ENCODE measurements at places on chromosomes 16 and 17.

- DNase-seq: no peak
Measured at GRCh38 chr17:8532021-8532420, 96.3 kb downstream of the NDEL1 start.

- no peak for DNase-seq
Measured at GRCh38 chr17:10271106-10271562, 72.7 kb upstream of the GAS7 start.

GRCh38 chr17:9475101-9475658, 100.4 kb downstream of the STX8 start:
- no peak for DNase-seq

DNA sequence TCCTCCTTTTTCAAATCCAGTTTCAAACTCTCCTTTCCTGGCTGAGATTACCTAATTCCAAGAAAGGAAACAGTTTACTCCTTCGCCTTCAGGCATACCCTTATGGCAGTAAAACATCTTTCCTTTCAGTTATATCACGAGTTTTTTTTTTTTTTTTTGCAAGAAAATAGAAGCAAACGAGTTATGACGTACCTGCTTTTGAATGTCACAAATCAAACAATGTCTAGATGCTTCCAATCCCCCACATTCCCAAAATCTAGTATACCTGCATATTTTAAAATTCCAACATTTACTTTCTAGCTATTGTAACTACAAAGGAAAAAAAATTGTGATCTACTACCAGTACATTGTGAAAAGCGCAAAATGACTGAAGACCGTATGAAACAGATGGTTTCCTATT, 28.9 kb downstream of the GSPT1 start:
- DNase-seq: no peak

DNA sequence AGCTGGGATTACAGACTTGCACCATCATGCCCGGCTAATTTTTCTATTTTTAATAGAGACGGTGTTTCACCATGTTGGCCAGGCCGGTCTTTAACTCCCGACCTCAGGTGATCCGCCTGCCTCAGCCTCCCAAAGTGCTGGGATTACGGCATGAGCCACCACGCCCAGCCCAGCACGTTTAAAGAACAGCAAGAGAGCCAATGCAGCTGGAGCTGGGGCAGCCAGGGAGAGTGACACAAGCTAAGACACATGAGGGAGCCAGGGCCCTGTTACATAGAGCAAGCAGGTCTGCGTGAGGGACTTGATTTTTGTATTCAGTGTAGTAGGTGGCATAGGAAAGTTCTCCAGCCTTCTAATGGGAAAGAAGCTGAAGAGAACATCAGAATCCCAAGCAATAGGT, 21.7 kb upstream of the GOSR2 start:
- DNase-seq: no peak

DNA sequence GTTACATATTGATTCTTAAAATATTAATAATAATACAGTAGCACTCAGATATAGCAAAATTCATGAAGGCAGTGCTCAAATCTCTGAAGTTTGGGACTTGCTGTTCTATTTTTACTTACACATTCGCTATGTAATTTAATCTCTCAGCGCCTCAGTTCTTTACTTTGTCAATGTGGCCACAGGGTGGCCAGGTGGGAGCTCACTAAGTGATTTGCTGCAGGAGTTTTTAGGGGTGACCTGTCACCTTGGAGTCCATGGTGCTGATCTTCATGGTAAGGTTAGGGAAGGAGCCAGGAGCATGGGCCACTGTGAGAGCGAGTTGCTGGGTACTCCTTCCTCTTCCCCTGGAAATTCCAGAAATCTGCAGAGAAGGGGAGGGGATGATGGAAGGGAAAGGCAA, 28.1 kb downstream of the VWA3A start:
- no peak for DNase-seq
